Pancreas (tissue), 10 donors: ENCODE measurements at places on chromosomes 4 and X. TPM values are rescaled to one million over a fixed set of nuclear protein-coding genes. Genes with fewer than 3 reads are reported as not detected.

GRCh38 chrX:150772150-150772970 is 79.2 kb downstream of the MTMR1 start:
- peak; percentile 78 for DNase-seq
- no peak overlapping the region for H3K4me3 ChIP-seq
- no peaks in the 10 kb centered on the region for H3K4me1 ChIP-seq
- no peaks in the 10 kb centered on the region for H3K27me3 ChIP-seq
- H3K36me3 ChIP-seq = no peaks in the 10 kb centered on the region

Gene FGF13
- 0.75 TPM for total RNA-seq

Gene ATP2B3
- 0.03 TPM for total RNA-seq

Gene APLN
- total RNA-seq = 0.09 TPM
